IPS DF 6.9 (cell line): ENCODE measurements at places on chromosomes 6 and 20.
A peak's percentile ranks its signal among the peaks of the same experiment; 100 is the strongest.

DNA sequence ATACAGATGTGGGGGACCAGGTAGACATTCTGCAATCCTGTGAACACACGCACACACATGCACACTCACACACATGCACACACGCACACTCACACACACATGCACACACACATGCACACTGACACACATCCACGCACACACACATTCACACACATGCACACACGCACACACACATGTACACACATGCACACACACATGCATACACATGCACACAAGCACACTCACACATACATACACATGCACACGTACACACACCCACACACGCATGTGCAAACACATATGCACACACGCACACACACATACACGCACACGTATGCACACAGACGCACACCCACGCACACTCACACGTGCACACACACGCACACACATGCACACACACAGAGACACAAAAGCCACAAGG is 14.3 kb upstream of the GGTLC1 start:
- DNase-seq = no peak

DNA sequence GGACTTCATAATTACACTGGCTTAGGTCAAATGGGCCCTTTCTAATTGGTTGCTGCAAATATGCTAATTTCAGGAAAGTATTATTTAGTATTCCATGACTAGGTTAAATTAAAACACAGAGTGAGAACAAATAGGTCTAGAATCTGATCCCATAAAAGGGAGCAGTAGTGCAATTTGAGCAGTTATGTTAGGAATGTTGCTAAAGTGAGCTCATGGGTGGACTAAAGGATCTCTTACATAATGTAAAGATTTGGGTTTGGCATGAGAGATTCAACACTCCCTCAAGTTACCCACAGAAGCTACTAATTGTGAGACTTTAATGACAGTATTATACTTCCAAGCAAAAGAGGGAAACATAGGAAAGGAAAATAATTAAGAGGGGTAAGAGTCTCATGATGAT is 109.1 kb downstream of the C6orf58 start:
- DNase-seq = no peak

- no peak for DNase-seq
Observed at GRCh38 chr6:149864578-149865535, 698 bp upstream of the LRP11 start.

DNA sequence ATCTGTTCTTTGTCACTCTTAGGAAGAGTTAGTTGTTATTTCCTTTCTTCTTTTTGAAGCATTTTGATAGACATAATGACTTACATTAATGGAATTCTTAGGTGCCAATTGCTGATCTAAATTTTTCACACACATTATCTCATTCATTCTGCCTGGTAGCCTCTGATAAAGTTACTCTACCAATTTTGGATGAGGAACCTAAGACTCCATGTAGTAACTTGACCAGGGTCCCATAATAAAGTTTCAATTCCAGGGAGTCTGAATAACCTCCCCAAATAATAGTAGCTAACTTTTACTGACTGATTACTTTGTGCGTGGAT is 73.2 kb upstream of the CITED2 start:
- no peak for DNase-seq

DNA sequence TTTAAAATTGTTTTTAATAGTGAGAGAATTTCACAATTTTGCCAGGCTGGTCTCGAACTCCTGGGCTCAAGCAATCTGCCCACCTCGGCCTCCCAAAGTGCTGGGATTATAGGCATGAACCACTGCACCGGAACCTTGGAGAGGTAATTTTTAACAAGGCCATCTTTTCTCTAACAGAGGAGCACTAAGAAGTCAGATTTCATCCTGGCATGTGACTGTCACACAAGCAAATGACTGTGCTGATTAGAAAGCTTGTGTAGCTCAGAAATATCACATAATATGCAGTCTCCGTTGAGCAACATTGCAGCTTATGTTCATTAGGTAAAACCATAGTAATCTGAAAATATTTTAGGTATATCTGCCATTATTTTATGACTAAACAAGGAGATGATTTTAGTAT is 156.0 kb downstream of the CCDC170 start:
- DNase-seq = no peak

- no peak for DNase-seq
Observed at GRCh38 chr6:95576218-95576997, 927 bp upstream of the MANEA start.

DNA sequence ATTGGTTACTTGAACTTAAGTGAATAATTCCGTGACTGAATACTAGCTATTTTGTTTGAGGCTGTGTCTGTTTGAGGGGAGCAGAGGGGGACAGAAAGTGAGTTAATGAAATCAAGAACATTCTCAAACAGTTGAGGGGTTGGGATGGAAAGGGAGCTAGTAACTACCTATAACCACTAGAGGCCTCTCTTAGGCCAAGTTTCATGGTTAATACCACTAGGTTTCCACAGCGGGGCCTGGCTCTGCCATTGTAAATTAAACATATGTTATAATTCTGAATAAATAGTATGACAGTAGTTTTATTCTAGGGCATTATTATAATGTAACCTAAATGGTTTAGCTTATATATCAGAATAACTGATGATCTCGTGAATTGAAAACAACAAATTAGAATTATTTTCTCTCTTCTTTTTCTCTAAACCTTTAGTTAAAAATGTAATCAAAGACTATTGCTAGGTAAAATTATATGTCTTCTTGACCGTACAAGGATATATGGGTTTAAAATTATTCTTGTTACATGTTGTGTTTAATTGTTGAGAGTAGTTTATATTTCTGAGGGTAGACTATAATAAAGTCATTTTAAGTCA is 108.1 kb downstream of the BCKDHB start:
- DNase-seq = peak; percentile 5

DNA sequence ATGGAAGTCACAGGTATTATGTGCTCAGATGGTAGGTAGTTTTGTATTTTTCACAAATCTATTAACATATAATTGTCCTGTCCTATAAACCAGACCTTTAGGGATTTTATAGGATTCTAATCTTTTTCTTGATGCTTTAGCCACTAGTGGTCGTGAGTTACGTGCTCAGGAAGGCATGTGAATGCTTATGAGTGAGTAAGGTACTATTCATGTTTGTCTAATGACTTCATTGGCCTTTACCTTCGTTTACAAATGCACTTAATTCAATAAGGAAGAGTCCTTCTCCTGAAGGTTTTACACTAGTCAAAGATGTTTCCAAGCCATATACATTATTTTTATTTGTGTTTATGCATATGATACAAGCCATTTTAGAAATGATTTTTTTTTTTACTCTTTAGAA is 23.0 kb downstream of the PACRG start:
- DNase-seq = no peak

DNA sequence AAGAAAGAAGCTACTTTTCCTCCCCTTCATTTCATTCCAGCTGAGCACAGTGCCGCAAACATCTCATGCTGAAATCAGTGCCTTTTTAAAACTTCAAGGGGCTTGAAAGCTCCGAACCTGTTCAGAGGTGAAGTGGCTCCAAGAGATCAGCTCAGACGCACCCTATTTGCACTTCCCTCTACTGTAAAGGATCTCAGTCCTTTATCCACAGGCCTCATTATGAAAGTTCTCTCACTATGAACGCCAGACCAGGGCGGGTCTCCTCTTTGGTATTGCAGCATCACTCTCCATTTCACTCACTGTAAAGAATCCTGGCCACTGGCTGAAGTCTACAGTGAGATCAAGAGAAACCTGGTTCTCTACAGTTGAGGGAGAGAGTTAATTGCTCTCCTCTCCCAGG is 232.7 kb upstream of the POU3F2 start:
- DNase-seq = no peak

GRCh38 chr20:16158090-16158975 is 414.9 kb downstream of the KIF16B start:
- no peak for DNase-seq

DNA sequence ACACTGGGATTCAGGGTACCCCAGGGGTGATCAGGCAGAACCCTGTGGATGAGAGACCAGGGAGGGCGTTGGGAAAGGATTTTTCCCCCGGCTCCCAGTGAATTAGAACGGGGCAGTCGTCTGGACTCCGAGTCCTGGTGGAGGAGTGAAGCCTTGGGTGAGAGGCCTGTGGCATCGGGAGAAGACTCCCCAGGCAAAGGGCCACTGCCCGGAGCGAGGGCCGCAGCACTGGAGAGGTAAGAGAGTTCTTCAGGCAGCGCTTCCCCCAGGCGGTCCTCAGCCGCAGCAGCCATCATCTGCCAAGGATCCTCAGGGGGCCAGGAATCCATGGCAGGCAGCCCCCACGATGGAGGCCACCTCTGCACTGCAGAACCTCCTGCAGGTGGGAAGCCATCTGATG is 663 bp downstream of the C6orf15 start:
- DNase-seq = no peak

GRCh38 chr6:50990750-50991446 is 172.2 kb downstream of the TFAP2B start:
- DNase-seq = no peak

GRCh38 chr20:1206366-1207148 is 3.3 kb downstream of the C20orf202 start:
- no peak for DNase-seq
